ENCODE measurements at places on chromosomes 11 and 22.

- no peak for DNase-seq
Observed at GRCh38 chr11:24793479-24793878, 296.6 kb downstream of the LUZP2 start.

GRCh38 chr11:117644403-117645155 is 152.4 kb downstream of the DSCAML1 start:
- no peak for DNase-seq

GRCh38 chr22:36079041-36079440 is 50.4 kb upstream of the RBFOX2 start:
- no peak for DNase-seq

- DNase-seq = no peak
Observed at GRCh38 chr11:33844236-33844635, 47.6 kb downstream of the LMO2 start.

GRCh38 chr11:64032050-64032449 is 3.7 kb upstream of the FLRT1 start:
- DNase-seq = no peak

DNA sequence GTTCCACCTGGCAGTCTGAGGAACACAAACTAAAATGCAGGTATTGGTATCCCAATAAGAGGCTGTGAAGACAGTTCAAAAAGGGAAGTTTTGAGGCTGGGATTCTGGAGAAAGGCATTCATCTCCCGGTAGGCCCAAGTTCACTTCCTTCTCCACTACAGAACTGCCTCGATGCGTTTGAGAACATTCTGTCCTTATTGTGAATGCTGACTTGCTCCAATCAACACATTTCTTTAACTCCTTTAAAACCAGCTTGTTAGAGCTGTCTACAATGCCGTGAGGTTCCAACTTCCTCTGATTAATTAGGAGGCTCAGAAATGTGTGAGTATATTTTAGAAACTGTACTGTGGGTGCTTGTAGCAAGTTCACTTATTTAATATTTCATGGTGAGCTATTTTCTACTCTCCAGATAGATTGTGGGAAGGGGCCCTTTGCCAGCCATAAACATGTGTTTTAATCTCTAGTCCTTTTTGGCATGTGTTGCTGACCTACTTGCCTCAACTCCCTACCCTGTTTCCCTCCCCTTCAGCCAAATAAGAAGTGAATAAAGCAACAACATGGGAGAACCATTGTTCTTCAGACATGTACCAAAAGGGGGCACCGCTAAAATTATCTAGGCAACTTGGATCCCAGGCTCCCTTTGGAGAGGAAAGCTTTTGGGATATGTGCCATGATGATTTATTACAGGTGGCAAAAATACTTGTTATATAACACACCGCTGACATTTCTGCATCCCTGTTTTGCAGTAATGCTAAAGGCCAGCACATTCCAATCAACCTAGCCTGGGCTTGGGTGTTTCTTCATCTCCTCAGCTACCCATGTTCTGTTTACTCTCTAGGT is 245.6 kb downstream of the BLID start:
- no peak for DNase-seq

GRCh38 chr11:13769188-13769587 is 100.7 kb downstream of the FAR1 start:
- DNase-seq = no peak

DNA sequence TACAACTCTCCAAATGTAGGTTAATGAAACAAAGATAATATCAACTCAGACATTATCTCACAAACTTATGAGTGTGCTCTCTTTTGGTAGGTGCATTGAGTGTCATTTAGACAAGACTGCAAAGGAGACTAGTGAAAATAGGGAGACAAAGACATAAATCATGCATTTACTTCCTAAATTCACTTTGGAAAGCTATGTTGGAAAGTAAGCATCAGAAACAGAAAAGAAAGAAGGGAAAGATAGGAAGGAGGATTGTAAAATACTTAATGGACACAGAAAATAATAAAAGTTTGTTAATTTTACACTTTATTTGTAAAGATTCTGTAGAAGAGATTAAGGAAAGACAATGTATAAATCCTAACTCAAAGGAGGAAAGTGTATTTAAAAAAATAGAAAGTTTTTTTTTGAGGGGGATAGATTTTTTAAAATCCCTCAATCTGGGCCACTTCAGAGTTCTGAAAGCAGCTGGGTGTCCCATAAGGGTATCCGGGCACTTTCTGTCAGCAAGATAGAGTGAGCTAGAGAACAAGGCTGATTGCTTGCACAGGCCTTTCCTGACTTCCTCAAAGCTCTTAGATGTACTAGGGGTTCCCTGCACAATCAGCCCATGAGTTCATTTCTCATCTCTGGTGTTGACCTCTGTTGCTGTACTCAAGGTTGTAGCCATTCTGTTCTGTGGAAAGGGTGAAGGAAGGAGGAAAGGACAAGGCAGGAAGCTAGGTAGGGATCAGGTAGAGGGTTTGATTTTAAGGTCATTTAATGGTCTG is 22.4 kb upstream of the RDX start:
- DNase-seq = no peak

- DNase-seq = no peak
Observed at GRCh38 chr11:76597533-76598425, 72.8 kb downstream of the LRRC32 start.

- DNase-seq = peak; percentile 42
Observed at GRCh38 chr11:123083623-123084029, 21.7 kb upstream of the HSPA8 start.

GRCh38 chr11:2419638-2420501 is 19.3 kb downstream of the TSSC4 start:
- no peak for DNase-seq

- no peak for DNase-seq
Observed at GRCh38 chr11:115557681-115558080, 53.5 kb upstream of the CADM1 start.

- DNase-seq = no peak
Observed at GRCh38 chr11:18618342-18619025, 15.7 kb downstream of the SPTY2D1 start.

GRCh38 chr11:93512073-93512475 is 31.1 kb downstream of the SMCO4 start:
- DNase-seq = no peak

DNA sequence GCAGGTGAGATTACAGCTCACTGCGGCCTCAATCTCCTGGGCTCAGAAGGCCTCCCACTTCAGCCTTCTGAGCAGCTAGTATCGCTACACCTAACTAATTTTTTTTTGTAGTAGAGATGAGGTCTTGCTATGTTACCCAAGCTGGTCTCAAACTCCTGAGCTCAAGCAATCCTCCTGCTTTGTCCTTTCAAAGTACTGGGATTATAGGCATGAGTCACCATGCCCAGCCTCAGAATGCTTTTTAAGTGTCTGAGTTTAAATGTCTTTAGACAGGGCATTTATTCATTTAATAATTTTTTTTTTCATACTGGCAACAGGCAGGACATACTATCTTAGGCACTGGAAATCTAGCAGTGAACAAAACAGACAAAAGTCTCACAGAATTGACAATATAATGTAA is 27.7 kb downstream of the LRP4 start:
- DNase-seq = no peak

- DNase-seq = no peak
Observed at GRCh38 chr11:28690746-28691145, 582.6 kb downstream of the METTL15 start.

DNA sequence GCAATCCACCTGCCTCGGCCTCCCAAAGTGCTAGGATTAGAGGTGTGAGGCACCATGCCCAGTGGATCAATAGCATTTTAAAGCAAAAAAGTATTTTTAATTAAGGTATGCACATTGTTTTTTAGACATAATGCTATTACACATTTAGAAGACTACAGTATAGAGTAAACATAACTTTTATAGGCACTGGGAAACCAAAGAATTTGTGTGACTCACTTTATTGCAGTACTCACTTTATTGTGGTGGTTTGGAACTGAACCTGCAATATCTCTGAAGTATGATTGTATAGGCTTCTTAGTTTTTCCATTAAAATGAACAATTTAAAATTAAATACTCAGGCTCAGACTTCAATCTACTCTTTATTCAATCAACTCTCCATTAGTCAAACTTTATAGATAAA is 17.5 kb upstream of the CD3E start:
- no peak for DNase-seq

GRCh38 chr22:45872659-45873263 is 104.2 kb downstream of the WNT7B start:
- no peak for DNase-seq

DNA sequence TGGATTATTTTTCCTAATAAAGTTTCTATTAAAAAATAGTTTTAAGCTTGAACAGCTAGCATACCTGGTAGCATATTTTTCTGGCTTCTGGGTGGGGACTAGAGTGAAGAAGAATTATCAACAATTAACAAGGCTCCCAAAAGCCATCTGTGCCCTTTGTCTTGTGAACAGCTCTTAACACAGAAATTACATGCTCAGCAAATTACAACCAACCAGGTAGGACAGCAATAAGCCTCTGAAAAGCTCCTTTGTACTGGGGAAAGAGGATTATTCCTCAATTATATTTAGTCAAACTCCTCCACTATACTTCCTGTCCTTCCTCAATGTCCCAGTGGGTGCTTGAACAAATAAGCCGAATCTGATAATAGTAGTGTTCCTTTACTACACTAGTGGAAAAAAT is 162.8 kb downstream of the RAB38 start:
- DNase-seq = no peak

DNA sequence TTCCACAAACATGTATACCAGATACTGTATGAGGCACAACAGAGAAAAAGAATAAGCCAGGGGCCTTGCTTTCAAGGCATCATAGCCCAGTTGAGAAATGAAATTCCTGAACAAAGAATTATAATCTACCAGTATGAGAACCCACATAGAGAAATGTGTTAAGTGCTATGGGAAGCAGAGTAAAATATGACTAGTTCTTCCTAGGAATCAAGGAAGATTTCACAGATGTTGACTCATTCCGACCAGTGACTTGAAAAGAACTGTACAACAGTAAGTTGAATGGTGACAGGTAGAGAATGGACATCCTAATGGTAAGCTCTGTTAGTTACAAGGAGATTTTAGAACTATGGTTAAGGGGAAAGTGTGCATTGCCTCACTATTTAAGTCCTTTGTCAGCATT is 102.6 kb downstream of the TRIM44 start:
- DNase-seq = no peak

DNA sequence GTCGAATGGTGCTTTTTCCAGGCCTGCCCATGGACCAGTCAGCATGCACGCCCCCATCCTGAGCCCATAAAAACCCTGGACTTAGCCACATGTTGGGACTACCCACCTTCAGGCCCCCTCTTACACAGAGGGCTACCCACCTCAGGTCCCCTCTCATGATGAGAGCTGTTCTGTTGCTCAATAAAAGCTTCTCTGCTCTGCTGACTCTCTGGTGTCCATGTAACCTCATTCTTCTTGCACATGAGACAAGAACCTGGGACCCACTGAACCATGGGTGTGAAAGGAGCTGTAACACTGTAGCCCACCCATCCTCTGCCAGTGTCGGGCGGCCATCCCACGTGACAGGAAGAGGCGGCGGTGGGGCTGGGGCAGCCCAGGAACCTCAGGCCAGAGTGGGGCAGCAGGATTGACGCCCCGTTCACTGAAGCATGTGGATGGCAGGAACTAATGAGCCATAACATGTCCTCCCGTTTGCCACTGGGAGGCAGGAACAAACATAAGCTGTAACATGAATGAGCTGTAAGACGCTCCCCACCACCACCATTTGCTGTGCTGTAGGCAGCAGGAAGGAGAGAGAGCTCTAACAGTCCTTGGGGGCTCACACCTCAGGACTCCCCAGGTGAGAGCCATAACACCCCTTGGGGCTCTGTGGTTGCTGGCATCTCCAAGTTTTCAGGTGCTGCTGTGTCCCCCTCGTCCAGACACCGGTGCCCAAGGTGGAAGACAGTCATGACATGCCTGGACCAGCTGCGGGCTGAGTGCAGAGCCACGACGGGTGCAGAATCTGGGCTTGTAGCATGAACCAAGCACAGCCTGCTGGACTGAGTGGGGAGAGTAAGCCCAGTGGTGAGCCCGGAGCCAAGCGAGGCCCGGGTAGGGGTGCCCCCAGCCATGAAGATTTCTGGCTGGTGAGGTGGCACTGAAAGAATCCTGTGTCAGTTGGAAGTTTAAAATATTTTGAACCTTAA is 69.4 kb downstream of the MCHR1 start:
- DNase-seq = no peak

GRCh38 chr22:22168190-22168940 is 76.2 kb upstream of the VPREB1 start:
- no peak for DNase-seq

GRCh38 chr11:8820401-8820800 is 90.6 kb upstream of the AKIP1 start:
- DNase-seq = no peak

DNA sequence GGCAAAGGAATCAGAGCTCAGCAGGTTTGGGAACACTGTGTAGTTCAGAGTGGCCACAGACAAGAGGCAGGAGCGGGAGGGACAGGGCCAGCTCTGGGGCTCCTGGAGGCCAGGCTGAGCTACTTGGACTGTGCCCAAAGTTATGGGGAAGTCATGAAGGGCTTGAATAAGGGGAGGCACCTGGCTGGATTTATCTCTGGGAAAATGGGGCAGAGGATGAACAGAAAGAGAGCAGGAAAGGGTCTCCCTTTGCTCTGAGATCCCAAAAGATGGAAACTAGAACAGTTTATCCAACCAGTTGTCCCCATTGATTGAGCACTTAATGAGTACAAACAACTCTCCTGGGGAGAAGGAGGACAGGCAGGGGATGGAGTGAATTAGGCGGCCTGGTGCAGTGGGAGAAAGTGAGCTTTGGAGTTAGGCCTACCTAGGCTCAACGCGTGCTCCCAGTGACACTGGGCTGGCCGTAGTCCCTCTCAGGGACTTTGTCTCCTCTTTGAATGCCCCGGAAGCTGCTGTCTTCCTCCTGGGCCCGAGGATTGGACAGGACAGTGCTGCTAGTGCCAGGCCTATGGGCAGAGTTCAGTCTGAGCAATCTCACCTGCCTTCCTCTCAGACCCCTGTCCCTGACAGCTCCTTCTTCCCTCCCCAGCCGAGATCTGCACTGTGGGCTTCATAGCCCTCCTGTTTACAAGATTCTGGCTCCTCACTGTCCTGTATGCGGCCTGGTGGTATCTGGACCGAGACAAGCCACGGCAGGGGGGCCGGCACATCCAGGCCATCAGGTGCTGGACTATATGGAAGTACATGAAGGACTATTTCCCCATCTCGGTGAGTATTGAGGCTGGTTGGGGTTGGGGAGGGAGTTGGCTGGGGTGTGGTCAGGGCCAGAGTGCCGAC is 2.0 kb downstream of the MOGAT2 start:
- DNase-seq = no peak

- no peak for DNase-seq
Observed at GRCh38 chr22:39230261-39231196, 14.3 kb downstream of the PDGFB start.

DNA sequence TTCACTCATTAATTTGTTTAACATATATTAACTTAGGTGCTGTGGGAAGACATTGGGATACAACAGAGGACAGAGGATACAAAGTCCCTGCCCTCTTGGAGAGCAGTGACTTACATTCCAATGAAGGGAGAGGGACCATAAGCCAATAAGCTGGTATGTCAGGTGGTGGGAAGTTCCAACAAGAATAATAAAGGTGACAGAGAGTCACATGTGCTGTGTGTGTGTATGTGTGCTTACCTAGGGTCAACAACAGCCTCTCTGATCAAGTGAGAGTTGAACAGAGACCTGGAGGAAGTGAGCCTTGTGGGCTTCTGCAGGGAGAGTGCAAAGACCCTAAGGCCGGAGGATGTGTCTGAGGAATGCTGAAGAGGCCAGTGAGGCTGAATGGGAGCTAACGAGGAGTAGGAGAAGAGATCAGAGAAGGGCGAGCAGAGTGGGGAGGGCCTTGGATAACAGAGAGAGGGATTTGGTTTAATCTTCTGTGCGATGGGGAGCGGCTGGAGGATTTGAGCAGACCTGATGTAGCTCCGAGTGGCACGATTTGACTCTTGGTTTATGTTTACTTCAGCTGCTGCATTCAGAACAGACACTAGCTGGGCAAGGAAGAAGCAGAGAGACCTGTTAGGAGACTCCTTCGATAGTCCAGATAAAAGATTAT is 35.3 kb downstream of the MAP6 start:
- DNase-seq = no peak

All from stimulated activated CD4-positive, alpha-beta T cell treated with anti-CD3 and anti-CD28 coated beads, Interleukin-1b, Interleukin-23, amount 100 ng/mL, for 24 hours (primary cell).